ENCODE measurements at places on chromosomes 6 and 20.

DNA sequence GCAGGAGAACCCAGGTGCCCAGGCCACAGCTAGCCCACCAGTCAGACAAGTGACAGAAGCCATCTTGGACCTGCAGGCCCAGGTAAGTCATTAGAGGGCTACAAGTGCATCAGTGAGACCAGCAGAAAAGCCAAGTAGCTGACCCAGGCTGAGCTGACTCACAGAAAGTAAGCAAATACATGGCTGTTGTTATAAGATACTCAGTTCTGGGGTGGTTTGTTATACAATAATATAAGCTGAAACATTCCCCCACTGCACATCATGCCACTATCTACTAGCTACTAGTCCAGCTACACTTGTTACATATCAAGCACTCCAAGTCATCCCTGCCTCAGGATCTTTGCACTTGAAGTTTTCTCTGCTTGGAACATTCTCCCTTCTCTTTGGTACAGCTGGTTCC is 10.0 kb downstream of the DYNLT2 start:
- DNase-seq, result no peak

DNA sequence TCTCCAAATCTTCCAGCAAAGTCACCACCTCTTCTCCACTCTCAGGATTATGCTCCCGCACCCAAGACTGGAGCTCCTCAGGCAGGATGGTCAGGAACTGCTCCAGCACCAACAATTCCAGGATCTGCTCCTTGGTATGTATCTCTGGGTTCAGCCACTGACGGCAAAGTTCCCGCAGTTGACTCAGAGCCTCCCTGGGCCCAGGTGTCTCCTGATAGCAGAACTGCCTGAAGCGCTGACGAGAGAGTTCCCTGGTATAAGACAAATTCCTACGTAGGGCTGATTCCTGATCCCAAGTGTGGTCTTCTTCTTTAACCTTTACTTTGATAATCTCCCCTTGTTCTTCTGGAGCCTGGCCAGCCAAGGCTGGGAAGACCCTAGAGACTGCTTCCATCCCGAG is 60.6 kb downstream of the GPX5 start:
- no peak for DNase-seq

DNA sequence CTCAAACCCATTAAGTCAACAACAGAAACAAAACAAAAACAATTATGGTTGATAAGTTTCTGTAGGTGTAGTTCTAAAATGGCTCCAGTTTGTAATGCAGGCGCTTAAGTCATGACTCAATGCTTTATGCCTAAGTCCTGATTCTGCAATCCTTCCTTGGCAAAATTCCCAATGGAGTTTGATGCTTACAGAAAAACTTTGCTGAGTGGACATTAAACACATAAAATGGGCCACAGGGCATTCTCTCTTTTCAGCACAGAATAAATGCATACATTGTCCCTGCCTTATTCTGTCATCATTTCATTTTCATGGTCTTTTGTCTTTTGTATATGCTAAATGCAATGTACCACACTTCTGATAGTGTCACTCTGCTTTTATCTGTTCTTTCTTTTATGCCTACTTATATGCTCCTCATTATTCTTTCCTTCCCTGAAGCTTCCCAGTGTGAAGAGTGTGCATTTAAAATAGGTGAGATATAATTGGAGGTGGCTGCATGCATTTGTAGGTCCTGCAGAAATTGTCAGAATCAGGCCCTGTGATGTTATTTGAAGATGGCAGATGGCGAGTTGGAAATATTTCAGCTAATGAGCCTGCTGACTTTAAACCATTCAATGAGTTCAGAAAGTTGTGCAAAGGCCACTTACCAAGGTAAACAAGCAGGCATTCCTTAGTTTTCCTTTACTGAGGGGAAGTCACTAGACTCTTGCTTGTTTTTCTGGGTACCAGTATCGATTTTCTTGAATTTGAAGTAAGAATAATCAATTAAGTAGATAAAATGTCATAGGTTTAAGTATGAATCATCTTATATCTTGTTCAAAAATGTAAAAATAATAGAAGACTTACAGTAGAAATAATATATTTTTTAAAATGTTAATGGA is 313.1 kb downstream of the TRDN start:
- no peak for DNase-seq

GRCh38 chr20:9339708-9340107 is 174.7 kb upstream of the LAMP5 start:
- DNase-seq, result no peak

- DNase-seq, result no peak
Observed at GRCh38 chr6:144449911-144450597, 164.9 kb downstream of the UTRN start.

DNA sequence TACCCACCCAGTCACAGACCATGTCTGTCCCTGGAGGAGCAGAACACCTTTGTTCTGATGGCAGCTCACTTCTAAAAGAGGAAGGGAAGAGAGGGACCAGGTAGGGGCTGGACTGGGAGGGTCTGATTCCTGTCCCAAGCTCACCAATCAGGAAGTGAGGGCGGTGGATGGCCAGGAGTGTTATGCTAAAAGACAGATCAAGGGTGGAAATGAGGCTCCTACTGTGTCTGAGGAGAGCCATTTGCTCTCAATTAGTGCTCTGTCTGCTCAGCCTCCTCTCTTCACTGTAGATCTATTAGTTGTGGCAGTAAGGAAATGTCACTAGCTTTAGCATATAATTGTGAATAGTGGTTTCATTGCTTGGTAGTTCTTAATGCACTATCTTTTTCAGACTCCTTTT is 72.5 kb downstream of the ARMC2 start:
- DNase-seq, result no peak

DNA sequence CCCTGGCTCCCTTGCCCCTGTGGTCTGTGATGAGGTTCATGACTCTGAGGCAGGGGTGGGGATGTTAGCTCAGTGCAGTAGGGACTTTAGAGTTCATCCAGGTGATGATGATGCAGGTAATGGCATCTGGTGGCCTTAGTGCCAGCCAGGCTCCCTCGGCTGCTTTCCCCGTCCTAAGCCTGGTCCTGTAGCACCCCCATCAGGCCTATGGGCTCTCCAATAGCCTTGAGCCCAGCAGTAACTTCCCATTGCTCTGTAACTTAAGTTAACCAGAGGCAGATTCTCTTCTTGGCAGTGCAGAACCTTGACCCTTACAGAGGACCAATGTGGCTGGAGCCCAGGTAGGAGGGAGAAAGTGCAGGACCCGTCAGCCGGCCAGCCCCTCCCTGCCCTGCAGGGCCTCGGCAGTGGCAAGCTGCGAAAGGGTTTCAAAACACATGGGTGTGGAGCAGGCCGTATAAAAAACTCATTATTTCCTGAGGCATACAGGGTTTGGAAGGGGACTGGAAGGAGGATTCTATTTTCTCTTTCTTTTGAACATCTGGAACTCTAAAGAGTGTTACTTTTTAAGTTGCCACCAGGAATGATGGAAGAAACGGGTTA is 406.9 kb downstream of the CDH26 start:
- DNase-seq, result no peak

GRCh38 chr6:134257516-134257915 is 60.4 kb downstream of the SGK1 start:
- no peak for DNase-seq

DNA sequence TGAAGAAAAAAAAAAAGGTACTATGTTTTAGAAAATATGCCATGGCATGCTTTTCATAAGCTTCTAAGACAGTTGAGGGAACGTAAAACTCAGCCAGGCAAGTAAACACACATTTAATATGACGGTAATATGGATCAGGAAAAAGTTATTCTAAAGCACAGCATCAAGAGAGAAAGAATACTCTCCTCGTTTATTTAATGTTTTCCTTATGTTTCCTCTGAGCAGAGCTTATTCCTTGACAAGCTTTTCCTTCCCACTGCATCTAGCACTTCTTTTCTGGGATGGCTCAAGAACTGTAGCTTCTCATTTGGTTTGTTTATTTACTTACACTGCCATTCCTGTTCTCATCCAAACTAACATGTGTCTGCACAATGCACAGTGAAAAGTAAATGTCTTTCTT is 2.7 kb upstream of the RSPO3 start:
- no peak for DNase-seq

DNA sequence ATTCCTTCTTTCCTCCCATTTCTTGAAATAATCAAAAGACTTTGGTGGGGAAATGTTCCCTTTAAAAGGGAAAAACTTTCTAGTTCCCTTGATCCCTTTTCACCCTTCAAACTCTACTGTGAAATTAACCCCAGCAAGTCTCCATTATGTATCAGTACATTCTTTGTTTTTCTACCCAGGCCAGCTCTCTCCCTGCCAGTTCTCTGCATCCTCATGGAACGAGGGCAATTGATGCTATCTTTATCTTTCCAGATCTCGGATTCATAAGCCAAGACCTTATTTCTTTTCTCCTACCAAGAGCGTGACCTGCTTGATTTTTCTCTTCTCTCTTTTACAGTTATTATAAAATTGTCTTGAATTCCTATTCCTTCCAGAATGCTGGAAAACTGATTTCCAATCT is 75.8 kb downstream of the ADGRB3 start:
- no peak for DNase-seq

Measured in activated T-helper 1 cell treated with anti-CD3 and anti-CD28 coated beads, Interleukin-12 subunit alpha, Interleukin-12 subunit beta, Interleukin-2, Interleukin-4 antibody, amounts not matched to agents 30 ng/mL and 10 ng/mL and 1 ng/mL, durations not matched to agents 14 hours and 24 hours and 36 hours (primary cell).